ENCODE measurements at places on chromosomes 5 and 9.
A peak's percentile ranks its signal among the peaks of the same experiment; 100 is the strongest.

DNA sequence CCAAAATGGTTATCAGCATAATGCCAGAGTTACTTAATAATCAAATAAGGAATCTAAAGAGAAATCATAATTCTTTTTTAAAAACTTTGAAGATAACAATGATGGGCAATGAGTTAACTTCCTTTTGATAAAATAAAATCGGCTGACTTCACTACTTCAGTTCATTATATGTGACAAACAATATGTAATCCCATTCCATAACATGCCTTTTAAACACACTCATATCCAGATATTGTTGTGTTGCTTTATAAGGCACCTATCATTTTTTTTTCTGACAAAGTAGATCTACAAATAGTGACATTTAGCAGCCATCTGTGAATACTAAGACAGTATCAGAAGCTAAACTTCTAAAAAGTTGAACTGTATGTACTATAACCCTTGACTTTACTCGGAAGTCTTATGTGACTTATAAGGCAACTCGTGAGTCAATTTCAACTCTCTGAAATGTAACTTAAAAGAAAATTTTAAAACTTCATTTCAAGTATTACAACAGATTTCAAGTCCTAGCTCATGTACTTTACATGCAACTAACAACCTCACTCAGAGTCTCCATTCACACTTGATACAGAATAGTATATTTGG, 7.5 kb downstream of the ADAMTS6 start:
- no peak for DNase-seq

GRCh38 chr9:123894822-123895221, 35.1 kb downstream of the DENND1A start:
- DNase-seq: no peak

GRCh38 chr5:96278981-96279380, 154.1 kb downstream of the PCSK1 start:
- no peak for DNase-seq

- DNase-seq: peak; percentile 94
These were observed 796 bp upstream of the GADD45G start for GRCh38 chr9:89603767-89604665.

GRCh38 chr5:133382661-133383579, 229.4 kb downstream of the FSTL4 start:
- DNase-seq: no peak

DNA sequence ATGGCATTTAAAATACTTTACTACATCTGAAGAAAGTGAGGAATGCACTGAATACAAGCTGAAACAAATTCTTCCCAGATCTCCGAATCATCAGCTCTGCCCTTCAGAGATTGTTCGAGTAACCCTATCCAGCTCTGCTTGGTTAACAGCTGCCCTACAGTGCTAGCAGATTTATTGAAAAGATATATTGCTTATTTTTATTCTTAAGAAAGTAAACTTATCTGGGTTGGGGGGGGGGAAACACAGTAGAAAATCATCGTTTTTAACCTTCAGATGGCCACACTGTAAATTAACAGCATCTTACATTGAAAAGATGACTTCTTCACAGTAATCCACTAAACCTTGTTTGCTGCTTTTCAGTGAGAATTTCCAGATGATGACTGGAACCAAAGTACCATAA, 210.8 kb downstream of the NFIB start:
- DNase-seq: no peak

DNA sequence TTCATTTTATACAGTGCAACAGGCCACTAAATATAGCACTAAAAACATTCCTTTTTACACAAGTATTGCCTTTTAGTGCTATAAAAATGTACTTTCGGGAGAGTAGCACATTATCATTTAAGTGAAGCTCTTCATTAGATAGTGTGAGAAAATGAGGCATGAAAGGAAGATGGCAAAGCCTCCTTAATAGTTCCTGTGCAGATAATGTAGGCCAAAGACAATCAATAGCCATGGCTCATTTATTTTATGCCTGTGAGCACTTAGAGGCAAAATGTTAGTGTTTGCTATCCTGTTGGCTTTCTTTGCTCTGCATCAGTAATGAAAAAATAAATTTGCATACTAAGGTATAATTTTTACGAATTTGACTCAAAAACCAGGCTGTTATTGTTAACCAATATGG, 929.5 kb upstream of the C9orf72 start:
- no peak for DNase-seq

- DNase-seq: no peak
These were observed 180.4 kb upstream of the PPP1R26 start for GRCh38 chr9:135299239-135299590.

DNA sequence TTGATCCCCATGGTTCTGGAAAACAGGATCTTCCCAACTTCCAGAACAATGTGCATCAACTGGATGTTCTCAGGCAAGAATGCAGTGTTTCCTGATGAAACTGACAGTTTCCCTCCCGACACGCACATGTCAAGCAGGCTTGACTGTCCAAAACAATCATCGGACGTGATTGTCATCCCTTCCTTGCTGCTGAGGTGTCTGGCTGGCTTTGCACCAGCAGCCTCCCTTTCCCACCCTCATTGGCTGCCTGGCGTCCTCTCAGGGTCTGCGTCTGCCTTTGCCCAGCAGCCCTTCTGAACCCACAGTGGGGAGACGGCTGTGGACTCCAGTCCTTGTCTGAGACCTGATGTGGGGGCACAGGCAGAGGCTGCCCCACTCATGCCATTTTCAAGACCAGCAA, 110.8 kb downstream of the MARCHF3 start:
- DNase-seq: no peak

GRCh38 chr9:133203506-133204075, 5.5 kb downstream of the OBP2B start:
- no peak for DNase-seq

GRCh38 chr9:126952205-126952977, 37.8 kb downstream of the RALGPS1 start:
- no peak for DNase-seq

GRCh38 chr5:9716838-9717281, 86.7 kb upstream of the TAS2R1 start:
- DNase-seq: no peak

GRCh38 chr5:158463938-158464337, 605.0 kb upstream of the CLINT1 start:
- DNase-seq: no peak

- DNase-seq: no peak
These were observed 18.4 kb upstream of the GBGT1 start for GRCh38 chr9:133182151-133182550.

- peak; percentile 48 for DNase-seq
These were observed 8.7 kb upstream of the NDUFB6 start for GRCh38 chr9:32581512-32582143.

GRCh38 chr9:35529161-35529823, 39.4 kb downstream of the RUSC2 start:
- no peak for DNase-seq

GRCh38 chr5:23352446-23352845, 155.0 kb upstream of the PRDM9 start:
- DNase-seq: peak; percentile 71

- no peak for DNase-seq
These were observed 456.8 kb downstream of the DMAC1 start for GRCh38 chr9:7342736-7343135.

Data from WERI-Rb-1 (cell line).